Calu3 (cell line): ENCODE measurements at places on chromosomes 3 and 15. TPM values are rescaled to one million over a fixed set of nuclear protein-coding genes. Genes with fewer than 3 reads are reported as not detected.

DNA sequence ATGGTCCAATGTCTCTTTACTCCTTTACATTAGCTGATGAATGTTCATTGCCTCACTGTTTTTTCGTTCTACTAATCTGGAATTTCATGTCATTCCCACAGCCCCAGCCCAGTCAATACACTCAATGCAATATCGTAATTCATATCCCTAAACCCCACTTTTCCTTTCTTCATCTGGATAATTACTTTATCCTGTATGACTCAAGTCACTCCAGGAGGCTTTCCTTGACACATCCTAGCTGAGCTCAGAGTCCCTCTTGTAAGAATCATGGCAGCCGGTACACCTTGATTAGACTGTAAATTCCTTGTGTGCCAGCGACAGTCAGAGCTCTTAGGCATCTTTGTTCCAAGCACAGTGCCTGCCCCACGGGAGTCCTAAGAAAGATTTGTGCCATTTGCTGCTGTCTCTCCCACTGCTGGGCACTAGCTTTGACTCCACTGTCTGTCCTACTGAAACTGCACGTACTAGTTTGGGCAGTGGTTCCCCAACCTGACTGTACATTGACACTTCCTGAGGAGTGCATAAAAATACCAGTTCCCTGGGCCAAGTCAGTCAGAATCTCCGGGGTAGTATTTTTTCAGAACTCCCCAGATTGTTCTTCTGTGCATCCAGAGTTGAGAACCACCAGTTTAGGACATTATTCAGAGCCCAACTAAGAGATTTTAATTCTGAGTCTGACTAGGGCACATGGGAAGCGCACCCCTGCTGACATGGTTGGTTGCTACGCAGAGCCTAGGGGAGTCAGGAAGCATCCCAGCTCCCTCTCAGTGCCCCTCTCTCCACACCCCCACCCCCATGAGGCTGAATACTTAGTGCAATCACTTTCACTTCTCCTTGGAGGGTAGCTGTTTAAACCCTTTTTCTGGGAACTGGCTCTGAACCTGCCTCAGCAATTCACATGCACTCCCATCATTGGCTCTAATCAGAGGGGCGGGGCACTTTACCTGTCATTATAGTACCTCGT lies 19.5 kb upstream of the C3orf70 start:
- H3K4me3 ChIP-seq, result no peak overlapping the region
- DNase-seq, result no peak
- H3K27ac ChIP-seq, result no peak overlapping the region

DNA sequence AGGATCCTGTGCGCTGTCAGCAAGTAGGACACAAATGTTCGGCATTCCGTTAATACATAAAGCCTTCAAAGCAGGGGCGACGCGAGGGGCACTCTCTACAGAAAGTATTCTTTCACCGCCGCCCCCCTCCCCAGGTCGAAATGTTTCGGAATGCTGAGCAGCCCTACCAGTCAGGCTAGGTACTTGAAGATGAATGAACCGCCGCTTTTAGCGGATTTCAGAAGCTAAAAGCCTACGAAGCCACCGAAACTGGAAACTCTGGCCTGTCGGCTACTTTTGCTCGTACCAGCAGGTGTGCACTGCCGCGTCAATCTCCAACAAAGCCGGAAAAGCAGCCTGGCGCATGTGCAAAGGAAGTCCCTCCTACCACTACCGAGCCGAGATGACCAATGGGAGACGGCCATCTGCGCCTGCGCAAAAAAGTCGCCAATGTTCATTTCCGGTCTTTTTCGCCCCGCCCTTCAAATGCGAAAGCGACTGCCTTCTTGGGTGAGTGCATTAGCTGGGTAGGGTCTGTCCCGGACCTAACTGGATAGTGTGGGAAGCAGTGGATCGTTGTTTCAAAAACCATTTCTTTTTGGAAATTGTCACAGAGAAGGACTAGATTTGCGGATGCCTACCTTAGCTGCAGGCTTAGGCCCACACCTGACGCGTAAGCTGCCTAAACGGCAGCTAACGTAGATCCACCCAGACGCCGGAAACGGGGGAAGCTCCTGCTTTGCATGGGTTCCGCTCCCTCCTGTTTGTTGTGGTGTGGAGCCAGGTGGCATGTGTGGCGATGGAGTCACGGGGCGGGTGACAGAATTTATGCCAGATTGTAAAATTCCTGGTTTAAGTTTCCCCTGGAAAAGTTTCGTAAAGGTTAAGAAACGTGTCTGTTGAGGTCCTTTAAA lies at the start of gene WDR5B:
Gene WDR5B (minus strand): TSS at position 301 of the 893 bp plus-strand sequence. CDS start 534 bp downstream, outside the sequence.
- peak; percentile 96 for DNase-seq
- peaks cover 47% of the 10 kb centered on the region for H3K36me3 ChIP-seq
- H3K27ac ChIP-seq, result peak within 1 kb of the TSS; percentile 98
- peaks cover 20% of the 10 kb centered on the region for H3K4me1 ChIP-seq
- no peaks in the 10 kb centered on the region for H3K27me3 ChIP-seq

Gene GOLGA8K
- not detected in 2 replicates for total RNA-seq

Gene PLCB2
- total RNA-seq, result 37.3 and 43.1 TPM in 2 replicates

DNA sequence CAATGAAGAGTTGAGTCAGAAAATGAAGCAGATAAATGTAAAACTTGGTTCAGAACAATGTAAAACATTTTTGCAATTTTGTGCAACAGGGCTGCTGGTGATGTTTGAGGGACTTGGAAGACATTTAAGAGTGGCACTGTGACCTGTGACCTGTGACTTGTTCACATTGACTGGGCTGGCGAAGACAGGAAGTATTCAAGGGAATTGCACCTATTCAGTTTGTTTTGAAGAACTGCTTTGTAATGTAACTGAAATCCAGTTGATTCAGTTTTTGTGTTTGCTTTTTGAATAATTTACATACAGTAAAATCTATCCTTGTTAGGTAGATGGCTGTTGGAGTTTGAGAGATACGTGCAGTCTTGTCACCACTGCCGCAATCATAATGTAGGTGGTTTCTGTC lies 35.4 kb downstream of the MCTP2 start:
- no peaks in the 10 kb centered on the region for H3K27me3 ChIP-seq
- peaks cover 4% of the 10 kb centered on the region for H3K36me3 ChIP-seq
- peaks cover 31% of the 10 kb centered on the region for H3K4me1 ChIP-seq
- H3K27ac ChIP-seq, result peak overlapping the region; percentile 56
- H3K4me3 ChIP-seq, result no peak overlapping the region

DNA sequence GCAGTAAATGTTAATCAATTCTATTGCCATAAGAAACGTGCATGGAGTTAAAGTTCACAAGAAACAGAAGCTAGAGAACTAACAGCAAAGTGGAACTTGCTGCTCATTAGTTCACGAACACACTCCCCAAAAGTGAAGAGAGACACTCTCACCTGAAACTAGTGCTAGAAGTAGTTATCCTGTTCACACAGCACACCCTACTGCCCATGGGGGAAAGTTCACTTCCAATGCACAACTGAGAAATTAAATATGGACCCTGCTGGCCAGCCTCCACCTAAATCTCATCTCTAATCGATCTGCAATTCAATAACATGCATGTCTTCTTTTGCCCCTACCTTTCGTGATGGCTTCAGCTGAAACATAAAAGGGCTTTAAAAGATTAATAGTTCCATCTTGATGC lies 39.4 kb upstream of the FRMD4B start:
- DNase-seq, result peak; percentile 50
- H3K36me3 ChIP-seq, result no peaks in the 10 kb centered on the region
- H3K27me3 ChIP-seq, result no peaks in the 10 kb centered on the region
- no peak overlapping the region for H3K27ac ChIP-seq
- no peak overlapping the region for H3K4me3 ChIP-seq
- peaks cover 7% of the 10 kb centered on the region for H3K4me1 ChIP-seq

DNA sequence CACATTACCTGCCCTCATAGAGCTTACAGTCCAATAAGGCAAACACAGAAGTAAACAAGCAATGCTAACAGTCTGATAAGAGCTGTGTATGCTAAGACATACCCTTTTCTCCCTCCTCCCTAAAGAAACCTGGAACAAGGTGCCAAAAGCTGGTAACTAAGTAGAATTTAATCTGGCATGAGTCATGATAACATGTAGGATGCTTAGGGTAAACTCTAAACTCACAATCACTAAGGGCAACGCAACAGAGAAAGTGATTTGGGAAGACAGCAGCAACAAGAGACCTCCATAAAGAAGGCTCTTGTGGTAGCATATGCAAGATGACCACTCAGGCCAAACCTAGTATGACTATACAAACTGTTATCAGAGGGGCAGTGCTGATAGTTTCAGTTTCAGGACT lies 55.5 kb downstream of the MYO1E start:
- no peak overlapping the region for H3K4me3 ChIP-seq
- peak overlapping the region; percentile 41 for H3K27ac ChIP-seq
- peaks cover 47% of the 10 kb centered on the region for H3K36me3 ChIP-seq

Gene LRRC49
- 5.8 and 6.3 TPM in 2 replicates for total RNA-seq

DNA sequence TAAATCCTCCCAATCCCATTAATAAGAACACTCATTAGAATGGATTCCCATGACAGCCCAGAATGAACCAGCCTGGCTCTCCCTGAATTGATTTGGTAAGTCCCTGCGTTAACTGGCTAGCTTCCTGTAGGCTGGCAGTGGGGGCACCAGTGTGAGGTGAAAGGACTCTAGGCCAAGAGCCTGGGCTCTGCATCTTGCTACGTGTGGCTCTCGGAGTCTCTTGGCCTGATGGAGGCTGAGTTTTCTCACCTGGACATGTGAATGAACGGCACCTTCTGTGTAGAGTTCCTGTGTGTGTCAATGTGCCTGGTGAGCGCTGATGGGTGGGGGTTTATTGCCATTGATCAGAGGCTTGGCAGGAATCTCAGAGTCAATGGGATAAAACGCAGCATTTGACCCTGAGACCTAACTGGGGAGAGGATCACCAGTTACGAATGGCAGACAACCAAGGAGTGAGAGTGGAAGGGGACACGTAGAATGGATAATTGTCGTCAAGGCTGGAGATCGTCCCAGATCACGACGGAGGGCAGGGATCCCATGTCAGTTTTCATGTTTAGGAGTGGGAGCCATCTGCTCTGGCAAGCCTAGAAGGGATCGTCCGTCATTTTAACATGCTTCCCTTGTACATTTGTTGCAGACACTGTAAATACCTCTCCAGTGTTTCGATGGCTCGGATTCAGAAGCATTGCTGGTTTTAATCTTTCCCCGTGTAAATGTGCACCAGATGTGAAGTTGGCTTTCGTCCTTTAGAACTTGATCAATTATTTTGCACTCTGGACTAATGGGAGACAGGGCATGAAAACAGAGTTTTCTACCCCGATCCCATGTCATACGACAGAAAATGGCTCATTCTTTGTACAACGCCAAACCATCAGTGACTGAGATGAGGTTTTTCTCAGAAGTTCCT lies 9.0 kb upstream of the KLF13 start:
- H3K27ac ChIP-seq, result no peak overlapping the region
- no peaks in the 10 kb centered on the region for H3K36me3 ChIP-seq

- H3K4me1 ChIP-seq, result peaks cover 22% of the 10 kb centered on the region
- no peaks in the 10 kb centered on the region for H3K36me3 ChIP-seq
- DNase-seq, result no peak
- no peak overlapping the region for H3K4me3 ChIP-seq
- H3K27ac ChIP-seq, result no peak overlapping the region
- no peaks in the 10 kb centered on the region for H3K27me3 ChIP-seq
These were observed 284.1 kb upstream of the ONECUT1 start for GRCh38 chr15:53074221-53074620.

DNA sequence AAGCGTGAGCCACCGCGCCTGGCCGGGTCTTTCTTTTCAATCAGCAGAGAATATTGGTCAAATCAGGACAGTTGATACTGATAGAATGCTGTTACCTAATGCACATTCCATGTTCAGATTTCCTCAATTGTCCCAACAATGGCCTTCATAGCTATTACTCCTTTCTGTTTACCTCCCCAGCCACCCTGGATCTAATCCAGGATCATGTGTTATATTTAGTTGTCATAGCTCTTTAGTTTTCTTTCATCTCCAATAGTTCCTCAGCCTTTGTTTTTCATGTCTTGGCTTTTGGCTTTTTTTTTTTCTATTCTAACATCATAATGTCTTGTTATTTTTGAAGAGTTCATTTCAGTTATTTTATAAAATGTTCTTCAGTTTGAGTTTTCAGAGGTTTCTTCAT lies 14.6 kb downstream of the USP3 start:
- peaks cover 72% of the 10 kb centered on the region for H3K4me1 ChIP-seq
- H3K27me3 ChIP-seq, result no peaks in the 10 kb centered on the region
- no peak overlapping the region for H3K27ac ChIP-seq
- H3K4me3 ChIP-seq, result no peak overlapping the region
- DNase-seq, result no peak

GRCh38 chr3:39052583-39052982 lies 767 bp downstream of the WDR48 start:
- H3K27me3 ChIP-seq, result peaks cover 8% of the 10 kb centered on the region
- peaks cover 20% of the 10 kb centered on the region for H3K36me3 ChIP-seq
- H3K4me3 ChIP-seq, result peak overlapping the region; percentile 94
- peak overlapping the region; percentile 99 for H3K27ac ChIP-seq
- DNase-seq, result no peak

Gene GRM7
- total RNA-seq, result not detected in 2 replicates

GRCh38 chr3:49346797-49347251 lies 7.0 kb upstream of the USP4 start:
- no peaks in the 10 kb centered on the region for H3K27me3 ChIP-seq
- no peak for DNase-seq
- H3K36me3 ChIP-seq, result no peaks in the 10 kb centered on the region
- H3K4me3 ChIP-seq, result no peak overlapping the region
- H3K4me1 ChIP-seq, result peaks cover 12% of the 10 kb centered on the region

GRCh38 chr15:76196269-76197231 lies 114.7 kb downstream of the ETFA start:
- peaks cover 44% of the 10 kb centered on the region for H3K4me1 ChIP-seq
- DNase-seq, result peak; percentile 72
- peaks cover 20% of the 10 kb centered on the region for H3K36me3 ChIP-seq
- H3K27me3 ChIP-seq, result no peaks in the 10 kb centered on the region
- no peak overlapping the region for H3K27ac ChIP-seq
- peak overlapping the region; percentile 20 for H3K4me3 ChIP-seq

DNA sequence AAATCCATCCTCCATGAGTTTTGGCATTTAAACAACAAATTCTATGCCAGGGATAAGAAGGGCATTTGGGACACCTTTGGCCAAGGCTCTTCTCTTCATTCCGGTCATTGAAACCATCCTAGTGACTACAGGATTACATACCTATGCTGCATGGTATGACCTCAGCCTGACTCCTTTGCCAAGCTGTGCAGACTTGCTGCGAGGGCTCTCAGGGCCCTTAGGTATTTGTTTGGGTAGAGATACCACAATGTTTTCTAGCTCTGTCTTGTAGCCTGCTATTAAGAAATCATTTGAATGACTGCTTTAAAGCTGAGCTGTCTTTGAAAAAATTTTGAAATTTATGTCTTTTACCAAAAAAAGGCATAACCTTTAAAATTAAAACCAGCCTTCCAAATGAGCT lies 749.8 kb upstream of the SGO1 start:
- H3K27me3 ChIP-seq, result no peaks in the 10 kb centered on the region
- no peaks in the 10 kb centered on the region for H3K36me3 ChIP-seq
- DNase-seq, result no peak
- H3K4me3 ChIP-seq, result no peak overlapping the region
